Dermis microvascular lymphatic vessel endothelial cell (primary cell): ENCODE measurements at places on chromosomes 12 and 14. TPM values are rescaled to one million over a fixed set of nuclear protein-coding genes. Genes with fewer than 3 reads are reported as not detected.

- DNase-seq = peak; percentile 22
These were observed at the start of gene TRMT61A for GRCh38 chr14:103528587-103529382. Gene TRMT61A (plus strand): TSS chr14:103529196. CDS start chr14:103529979, 783 bp downstream.

DNA sequence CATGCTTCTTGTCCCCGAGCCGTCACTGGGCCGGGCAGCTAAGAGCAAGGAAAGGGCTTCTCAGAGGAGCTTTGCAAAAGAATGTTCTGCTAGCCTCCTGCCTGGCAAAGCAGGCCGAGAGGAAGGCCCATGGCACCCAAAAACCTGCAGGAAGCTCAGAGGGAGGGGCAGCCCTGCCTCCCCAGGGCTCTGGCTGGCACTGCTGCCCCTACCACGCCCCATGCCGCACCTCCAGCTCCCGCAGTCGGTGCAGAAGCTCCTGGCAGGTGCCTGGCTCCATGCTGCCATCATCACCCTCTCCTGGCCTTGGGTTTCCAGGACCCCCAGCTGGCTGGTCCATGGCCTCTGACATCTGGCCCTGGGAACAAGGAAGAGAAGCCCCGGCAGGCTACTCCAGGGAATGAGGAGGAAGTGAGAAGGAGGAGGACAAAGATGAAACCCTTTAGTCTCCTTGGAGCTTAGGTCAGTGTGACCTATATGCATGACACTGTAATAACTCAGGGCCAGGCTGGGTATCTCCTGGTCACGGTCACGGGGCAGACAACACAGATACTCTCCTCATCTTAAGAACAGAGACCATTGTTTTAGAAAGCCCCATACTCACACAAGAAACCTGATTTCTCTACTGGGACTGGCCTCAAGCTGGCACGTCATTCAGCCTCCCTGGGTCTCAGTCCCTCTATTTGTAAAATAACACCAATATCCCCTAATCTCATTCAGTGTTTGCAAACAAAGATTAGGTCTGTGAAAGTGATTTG lies 24.3 kb downstream of the NCKAP5L start:
- DNase-seq = no peak

The APOF gene
- total RNA-seq = not detected in 2 replicates

The FAM181A gene
- total RNA-seq = not detected in 2 replicates

The OR6C2 gene
- total RNA-seq = not detected in 2 replicates
